ENCODE measurements at places on chromosomes 1 and 21. TPM values are rescaled to one million over a fixed set of nuclear protein-coding genes. Genes with fewer than 3 reads are reported as not detected.

Gene FAM177B
- polyA plus RNA-seq = 0.16 TPM

Gene CA6
- not detected for polyA plus RNA-seq

DNA sequence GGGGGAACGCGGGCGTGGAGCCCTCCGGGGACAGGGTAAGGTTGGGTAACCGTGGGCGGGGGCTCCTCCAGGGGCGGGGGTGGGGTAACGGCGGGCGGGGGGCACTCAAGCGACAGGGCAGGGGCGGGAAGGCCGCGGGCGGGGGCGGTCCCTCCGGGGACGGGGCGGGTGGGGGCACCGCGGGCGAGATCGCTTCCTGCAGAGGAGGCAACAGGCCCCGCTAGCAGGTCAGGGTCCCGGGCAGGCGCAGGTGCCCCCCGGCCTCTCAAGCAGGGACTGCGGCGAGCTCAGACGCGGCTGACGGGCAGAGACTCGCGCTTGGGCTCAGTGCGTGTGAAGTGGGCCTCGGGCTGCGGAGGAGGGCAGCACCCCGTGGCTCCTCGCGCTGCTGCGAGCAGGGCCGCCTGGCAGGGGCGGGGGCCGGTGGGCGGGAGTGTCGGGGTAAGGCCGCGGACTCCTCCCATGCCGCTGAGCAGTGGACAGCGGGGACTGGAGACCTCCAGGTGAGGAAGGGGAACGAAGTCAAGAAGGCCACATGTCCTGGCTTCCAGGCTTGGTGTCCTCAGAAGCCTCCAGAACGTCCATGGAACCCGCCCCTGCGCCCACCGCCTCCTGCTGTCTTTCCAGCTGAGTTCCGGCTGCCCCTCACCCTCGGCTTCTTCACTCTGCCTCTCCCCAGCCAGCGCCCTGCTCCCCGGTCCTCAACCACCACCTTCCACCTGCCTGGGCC lies 627 bp upstream of the GNB1 start:
- peak; percentile 87 for DNase-seq

DNA sequence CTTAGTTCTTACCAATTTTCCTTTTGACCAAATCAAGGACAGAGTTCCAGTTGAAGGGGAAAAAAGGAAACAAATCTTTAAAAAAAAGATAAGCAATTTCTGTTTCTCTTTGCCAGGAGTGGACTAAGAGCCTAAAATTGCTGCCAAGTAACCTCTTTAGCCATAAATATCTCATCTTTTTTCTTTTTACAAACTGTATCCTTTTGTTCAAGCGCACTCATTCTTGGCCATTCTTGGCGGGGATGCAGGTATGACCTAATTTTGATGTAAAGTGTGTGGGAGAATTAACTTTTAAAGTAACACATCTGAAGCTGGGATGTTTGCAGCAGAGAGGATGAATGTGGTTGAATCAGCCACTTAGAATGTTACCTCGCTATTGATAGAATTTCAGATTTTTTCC lies 13.4 kb upstream of the KIF1B start:
- no peak for DNase-seq

GRCh38 chr1:210922666-210923065 lies 211.3 kb downstream of the KCNH1 start:
- no peak for DNase-seq

DNA sequence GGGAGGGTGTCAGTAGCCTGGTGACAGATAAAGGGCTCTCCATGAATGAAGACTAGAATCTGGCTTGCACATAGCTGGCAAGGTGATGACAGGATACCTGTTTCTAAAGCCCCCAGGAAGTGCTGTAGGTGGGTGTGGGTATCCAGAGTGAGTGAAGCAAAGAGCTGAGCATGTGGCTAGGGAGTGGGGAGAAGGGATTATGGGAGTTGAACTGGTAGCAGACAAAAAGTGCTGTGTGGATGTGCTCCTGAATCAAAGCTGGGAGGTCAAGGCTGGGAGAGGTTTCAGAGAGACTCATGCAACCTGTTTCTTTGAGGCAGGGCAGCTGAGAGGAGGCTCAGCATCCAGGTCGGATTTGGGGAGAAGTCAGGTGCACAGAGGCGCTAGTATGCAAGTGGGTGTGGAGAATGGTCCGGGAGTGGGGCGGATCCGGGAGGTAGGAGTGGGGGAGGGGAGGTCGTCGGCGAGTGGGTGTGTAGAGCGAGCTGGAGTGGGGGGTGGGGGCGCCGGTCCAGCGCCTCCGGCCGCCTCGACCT lies 600 bp downstream of the ASTN1 start:
- DNase-seq = no peak
